Skin of body (tissue), 3 donors: ENCODE measurements at places on chromosomes 13 and 19. TPM values are rescaled to one million over a fixed set of nuclear protein-coding genes. Genes with fewer than 3 reads are reported as not detected.

Gene ZNF529
- total RNA-seq, result 18.3 TPM

GRCh38 chr13:58187881-58188280 lies 556.3 kb downstream of the PCDH17 start:
- DNase-seq, result no peak

GRCh38 chr19:8610041-8610935 lies at the start of gene ADAMTS10:
ADAMTS10 (minus strand) TSS chr19:8610715; CDS start chr19:8605710, 5,005 bp downstream.
- DNase-seq, result peak; percentile 68

DNA sequence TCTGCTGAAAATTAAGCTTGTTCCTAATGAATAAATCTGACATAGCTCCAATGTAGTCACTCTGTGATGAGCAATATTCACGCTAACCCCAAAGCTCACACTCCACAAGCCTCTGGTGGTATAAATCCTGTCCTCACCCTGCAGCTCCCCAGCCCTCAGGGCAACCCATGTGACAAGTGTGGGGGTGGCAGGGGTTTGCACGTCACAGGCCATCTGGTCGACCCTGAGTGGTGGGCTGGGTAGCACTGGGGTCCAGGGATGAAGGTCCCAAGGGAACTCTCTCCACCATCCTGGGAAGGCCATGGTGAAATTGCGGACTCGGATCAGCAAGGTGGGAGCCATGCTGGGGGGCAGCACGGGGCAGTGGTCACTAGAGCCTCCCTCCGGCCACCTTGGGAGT lies 100.0 kb upstream of the SOX1 start:
- DNase-seq, result no peak

DNA sequence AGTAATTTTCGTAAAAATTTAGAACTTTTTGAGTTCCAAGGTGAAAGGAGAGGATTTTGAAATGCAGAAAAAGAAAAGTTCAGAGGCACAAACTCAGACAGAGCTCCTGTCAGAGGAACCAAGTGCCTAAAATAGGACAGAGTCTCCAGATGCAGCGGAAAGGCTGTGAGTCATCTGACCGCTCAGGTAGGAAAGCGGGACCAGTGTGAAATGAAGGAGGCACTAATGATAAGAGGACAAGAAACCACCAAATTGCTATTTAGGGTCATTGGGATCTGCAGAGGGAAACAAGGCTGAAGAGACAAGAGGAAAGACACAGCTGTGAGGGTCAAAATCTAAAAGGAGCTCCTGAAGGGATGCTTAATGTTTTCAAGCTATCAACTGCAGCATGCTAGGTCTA lies 34.9 kb downstream of the IRS2 start:
- DNase-seq, result no peak

DNA sequence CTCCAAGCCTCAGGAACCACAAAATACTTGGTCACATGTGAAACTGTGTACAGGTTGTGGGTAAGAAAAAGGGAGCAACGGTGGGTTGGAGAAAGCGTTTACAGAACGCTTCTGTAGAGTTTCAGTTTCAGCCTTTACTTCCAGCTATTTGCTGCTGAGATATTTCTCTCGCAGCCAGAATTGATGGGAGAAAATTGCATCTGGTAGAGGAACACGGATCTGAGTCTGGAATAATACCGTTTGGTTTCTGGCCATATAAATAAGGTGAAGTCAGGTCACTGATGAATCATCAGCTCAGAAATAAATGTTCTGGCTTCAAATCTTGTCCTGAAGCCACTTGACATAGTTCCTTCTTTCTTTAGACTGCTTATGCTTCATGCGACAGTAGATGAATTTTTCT lies 20.3 kb upstream of the RFC3 start:
- DNase-seq, result no peak
